ENCODE measurements at places on chromosomes 1 and 21.

DNA sequence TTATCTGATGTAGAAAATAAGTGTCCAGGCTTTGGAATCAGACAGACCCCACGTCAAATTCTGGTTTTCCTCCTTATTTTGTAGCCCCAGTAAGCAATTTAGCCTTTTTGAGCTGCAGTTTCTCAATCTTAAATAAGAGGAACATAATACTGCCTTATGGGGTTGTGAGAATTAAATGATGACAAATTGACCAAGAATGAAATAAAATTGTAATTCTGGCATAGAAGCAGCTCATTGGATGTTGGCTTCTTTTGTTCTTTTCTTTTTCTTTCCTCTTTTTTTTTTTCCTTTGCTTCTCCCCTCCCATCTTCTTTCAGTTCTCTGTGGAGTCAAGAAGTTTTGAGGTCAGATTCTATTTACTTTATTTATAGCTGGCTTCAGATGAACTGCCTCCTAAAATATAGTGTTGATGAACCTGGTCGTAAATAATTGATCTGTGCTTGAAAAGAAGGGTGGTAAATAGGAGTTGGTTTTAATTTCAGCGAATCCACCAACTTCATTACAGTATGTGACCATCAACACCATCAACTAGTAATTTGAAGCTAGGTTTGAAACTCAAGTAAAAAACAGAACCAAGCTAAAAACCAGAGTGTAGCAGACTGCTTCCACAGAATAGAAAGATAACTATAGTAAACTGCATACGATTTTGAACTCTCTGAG, 81.1 kb downstream of the CACHD1 start:
- DNase-seq = no peak

- no peak for DNase-seq
Measured at GRCh38 chr21:35201799-35202198, 152.7 kb upstream of the RUNX1 start.

- no peak for DNase-seq
Measured at GRCh38 chr21:44986471-44987291, 46.9 kb downstream of the SLX9 start.

- DNase-seq = no peak
Measured at GRCh38 chr1:68363339-68363738, 86.4 kb downstream of the RPE65 start.

DNA sequence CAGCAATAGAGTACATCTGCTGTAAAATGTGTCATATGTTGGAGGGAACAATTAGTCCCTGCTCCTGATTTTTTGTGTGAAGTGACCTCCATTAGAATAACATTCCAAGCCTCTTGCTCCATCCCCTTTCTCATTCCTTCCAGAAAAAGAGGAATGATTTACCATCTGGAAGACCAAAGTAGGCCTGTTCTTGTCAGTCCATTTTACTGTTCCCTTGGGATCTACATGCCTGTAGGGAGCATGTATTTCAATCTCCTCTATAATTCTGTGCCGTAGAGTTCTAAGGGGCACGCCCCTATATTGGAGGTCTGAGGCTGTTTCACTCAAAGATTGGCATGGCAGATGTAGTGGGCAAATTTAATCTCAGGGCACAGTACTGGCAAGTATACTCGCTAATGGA, 48.8 kb upstream of the MAN1A2 start:
- DNase-seq = no peak

DNA sequence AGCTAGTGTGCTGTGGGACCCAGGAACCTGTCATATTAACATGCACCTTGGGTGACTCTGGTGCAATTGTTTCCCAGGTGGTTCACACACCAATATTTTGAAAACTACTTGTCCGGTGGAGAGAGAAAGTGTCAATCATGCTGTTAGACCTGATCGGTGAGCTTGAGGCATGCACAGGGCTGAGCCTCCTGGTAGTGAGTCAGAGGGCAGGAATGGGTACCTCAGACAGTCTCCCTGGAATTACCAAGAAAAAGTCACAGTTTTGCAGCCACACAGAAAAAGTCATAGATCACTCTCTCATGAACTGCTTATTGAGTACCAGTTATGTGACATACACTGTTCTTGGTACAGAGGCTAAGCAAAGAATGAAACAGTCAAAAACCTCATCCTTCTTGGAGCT, 140.1 kb upstream of the NFIA start:
- no peak for DNase-seq

DNA sequence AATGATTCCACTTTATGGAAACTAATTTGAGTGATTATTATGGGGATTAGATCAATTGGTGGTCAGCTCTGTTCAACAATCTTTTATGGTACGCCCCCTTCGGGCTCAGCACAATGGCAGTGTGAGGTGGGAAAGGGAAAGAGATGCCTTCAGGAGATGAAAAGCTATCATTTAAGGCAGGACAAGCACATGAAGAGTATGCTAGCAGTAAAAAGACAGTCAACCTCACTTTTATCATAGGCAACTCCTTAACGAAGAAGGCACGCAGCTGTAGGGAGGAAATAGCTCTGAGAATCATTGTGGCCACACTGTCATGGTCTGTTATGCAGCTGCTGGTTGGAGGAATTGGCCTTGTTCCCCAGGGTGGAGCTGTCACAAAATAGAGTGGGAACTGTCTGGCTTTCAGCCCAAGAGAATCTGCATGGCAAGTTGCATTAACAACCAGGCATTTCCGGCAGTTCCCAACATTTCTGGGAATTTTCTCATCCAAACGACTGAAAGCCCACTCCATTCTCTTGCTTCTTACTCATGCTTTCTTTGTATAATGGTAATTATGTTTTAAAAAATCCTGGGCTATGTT, 54.4 kb upstream of the BCL10 start:
- DNase-seq = no peak

DNA sequence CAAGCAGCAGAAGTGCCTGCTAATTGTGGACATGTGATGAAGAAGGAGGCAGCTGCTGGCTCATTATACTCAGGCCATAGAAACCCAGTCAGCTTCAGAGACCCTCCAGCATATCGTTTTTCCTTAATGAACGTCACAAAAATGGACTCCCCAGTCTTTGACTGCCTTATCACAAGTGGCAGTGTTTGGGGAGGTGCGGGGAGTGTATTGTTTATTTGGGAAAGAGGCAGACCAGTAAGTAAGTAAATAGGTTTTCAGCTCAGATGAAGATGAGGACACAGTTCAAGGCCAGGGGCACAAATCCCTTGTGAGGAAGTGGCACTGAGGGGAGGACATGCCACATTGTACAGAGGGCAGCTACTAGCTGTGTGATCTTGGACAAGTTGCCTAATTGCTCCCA, 43.5 kb upstream of the NRDC start:
- no peak for DNase-seq

DNA sequence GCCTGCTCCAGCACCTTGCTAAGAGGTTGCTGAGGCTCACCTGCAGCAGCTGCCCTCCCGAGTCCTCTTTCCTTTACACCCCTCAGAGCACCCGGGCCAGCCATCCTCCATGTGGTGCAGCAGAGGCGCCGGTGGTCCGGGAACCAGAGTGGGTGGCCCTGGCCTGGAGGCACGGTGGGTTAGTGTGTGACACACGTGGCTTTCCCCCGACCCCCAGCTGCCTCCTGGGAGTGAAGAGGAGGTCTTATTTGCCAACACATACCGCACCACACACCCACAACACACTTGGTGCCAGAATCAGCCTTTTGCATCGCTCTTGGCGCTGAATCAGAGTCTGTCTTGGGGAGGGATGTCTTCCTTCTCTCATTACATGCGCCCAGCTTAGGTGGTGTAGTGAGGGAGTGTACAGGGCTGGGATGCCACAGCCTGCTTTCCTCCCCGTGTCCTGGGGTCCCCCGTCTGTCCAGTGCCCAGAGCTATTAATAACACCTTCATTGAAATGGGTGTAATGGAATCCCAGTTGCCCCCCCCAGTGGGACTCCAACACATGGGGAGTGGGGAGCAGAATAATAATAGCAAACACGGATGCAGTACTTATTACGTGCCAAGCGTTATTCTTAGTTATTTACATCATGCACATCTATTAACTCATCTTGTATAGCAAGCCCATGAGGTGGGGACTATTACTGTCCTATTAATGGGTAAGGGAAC, 38.2 kb downstream of the MAPKAPK2 start:
- no peak for DNase-seq

DNA sequence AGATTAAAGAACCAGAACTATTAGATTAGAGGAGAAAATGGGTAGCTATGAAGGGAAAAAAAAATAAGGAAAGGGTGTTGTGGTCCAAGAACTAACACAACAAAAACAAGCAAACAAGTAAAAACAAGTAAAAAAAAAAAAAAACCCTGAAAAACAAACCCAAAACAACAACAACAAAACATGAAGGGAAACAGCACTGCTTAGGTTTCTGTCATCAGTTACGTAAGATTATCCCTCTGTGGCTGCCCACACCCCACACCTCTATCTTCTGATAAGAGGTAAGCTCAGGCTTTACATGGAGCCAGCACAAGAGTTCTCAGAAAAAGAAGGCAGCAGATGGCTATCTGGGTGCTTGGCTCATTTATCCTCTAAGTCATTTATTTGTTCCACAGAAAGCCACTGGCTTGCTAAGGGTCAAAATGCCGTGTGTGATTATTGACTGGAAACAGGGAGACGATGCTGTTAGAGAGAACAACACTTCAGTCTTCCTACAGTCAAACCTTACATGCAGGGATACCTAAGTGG, 57.5 kb downstream of the KIAA0319L start:
- no peak for DNase-seq

DNA sequence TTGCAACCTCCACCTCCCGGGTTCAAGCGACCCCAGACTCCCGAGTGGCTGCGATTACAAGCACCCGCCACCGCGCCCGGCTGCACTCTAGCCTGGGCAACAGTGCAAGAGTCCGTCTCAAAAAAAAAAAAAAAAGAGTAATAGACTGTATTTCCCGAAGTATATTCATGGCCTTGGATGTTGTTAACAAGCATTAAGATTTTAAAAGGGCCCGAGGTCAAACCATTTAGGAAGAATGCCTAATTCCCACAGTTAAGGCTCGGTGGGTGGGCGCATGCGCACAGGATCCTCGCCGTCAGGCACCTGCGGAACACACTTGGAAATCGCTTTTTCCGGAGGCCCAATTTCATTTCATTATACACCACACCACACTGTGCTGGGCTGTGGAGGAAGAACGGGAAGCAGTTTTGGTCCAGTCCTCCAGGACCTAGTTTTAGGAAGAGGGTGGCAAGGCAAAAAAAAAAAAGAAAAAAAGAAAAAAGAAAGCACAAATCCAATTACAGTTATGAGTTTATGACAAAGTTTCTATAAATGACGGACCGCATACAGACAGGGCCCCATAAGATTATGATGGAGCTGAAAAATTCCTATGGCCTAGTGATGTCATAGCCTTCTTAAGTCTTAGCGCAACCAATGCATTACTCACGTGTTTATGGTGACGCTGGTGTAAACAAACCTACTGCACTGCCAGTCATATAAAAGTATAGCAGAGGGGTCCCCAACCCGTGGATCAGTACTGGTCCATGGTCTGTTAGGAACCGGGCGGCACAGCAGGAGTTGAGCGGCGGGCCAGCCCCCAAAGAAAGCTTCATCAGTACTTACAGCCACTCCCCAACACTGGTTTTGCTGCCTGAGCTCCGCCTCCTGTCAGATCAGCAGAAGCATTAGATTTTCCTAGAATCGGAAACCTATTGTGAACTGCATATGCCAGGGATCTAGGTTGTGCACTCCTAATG, 38.2 kb downstream of the H3-3A start:
- DNase-seq = peak; percentile 56

DNA sequence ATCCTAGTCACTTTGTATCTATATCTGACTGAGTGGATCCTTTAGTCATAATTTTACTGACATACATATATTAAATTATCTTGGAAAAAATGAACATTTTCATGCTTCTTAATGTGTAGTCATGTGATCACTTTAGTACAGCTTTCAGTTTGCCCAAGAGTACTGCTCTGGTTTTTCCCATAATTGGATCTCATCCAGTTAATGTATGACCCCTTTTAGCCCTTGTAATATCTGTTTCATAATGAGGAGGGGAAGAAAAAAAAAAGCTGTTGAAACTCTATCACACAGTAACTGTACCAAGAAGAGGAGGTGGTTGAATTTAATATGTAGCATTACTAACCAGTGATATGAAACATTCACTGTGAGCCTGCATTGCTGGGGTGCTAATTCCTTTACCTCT, 328.7 kb downstream of the PTPRC start:
- DNase-seq = no peak

DNA sequence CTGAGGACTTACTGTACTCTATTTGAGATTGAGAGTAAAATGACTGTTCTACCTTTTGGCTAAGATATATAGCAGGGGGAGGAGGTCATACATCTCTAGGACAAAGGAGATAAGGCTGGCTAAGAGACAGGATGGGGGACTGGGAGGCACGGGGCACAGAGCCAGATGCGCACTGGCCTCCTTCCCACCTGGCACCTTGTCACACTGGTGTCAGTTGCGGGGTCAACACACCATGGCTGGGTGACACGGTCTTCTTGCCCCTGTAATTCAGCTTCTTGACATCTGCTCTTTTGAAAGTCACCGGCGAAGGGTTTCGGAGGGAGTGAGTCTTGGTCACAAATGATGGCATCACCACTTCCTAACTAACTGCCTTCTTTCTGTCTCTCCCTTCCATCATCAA, 177.3 kb downstream of the ZSCAN20 start:
- DNase-seq = no peak

Measured in Peyer's patch (tissue), 4 donors.